Stimulated activated naive CD4-positive, alpha-beta T cell (primary cell): ENCODE measurements at places on chromosomes 6 and 20.

DNA sequence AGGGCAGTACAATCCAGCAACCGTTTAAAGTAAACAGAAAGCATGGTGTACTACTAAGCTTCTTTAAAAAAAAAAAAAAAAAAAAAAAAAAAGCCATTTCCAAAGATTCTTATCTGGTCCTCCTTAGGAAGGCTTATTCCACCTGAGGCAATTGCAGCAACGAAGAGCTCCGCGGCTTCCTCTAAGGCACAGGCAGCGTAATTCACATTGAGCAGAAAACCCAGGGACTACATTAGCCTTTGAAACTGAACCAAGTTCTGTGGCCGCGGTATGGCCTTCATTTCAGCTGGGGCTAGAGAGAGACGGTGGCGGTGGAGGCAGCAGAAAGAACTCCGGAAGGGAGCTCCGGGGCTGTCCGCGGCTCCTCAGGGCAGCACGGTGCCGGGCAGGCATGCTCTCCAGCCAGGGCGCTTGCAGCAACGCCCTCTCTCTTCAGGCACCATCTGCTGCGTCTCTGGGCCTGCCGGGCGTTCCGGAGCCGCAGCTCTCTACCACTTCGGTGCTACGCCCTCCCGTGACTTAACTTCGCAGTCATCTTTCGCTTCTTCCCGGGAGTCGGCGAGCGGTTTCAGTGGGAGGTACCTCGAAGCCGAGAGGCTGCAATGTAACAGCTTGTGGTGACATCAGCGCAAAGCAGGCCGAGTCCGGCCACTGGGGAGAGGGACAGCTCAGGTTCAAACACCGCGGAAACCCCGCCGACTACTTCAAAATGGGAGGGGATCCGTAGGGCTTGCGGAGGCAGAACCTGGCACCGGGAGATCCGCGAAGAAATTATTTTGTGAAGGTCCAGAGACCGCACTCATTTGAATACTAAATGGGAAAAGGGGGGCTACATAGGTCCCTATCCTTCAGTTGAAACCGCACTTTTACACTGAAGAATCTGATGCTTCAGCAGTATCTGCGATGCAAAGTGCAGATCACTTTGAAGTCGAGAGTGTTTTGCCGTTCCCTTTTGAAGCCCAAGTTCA is 100.0 kb downstream of the DST start:
- peak; percentile 65 for DNase-seq

DNA sequence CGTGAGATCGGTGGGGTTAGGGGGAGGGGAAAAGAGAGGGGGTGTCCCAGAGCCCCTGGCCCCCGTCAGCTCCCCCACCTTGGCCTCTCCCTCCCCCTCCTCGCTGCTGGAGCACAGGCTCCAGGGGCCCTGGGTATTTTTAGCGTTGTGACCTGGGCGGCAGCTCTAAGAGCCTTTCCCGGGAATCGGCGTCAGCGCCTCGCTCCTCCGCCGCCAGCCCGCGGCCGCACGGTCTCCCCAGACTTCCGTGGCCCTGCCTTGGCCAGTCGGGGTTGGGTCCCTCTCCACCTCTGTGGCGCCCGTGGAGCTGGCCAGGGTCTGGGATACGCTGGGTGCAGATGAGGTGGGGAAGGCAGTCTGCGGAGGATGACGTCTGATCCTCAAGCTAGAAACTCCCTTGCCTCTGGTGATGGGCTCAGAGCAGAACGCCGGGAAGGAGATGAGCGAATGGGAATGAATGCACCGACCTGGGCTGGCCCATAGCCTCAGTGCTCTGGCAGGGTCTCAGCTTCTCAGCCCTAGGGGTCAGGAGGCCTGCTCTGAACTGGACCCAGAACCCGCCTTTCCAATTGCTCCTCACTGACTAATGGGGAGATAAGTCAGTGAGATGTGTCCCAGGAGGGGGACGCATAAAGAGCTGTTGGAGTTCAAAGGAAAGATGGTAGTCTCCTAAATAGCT is 883 bp upstream of the DBNDD2 start:
- DNase-seq, result no peak

GRCh38 chr6:114181664-114182063 is 161.2 kb downstream of the HS3ST5 start:
- DNase-seq, result no peak

DNA sequence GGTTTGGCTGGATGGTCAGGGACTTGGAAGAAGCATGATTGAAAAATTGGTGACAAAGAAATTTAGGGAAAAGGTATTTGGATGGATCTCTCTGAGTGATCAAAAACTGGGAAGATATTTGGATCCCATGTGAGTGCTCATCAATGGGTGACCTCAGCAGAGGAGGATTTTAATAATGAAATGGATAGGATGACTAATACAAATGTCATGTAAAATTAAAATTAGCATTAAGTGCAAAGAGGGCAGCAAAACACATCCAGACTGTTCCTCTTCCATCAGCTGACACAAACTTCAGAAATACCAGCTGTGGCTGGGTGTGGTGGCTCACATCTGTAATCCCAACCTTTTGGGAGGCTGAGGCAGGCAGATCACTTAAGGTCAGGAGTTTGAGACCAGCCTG is 151.7 kb downstream of the THBS2 start:
- DNase-seq, result no peak

GRCh38 chr6:158817728-158818580 is 1.2 kb downstream of the EZR start:
- peak; percentile 66 for DNase-seq

DNA sequence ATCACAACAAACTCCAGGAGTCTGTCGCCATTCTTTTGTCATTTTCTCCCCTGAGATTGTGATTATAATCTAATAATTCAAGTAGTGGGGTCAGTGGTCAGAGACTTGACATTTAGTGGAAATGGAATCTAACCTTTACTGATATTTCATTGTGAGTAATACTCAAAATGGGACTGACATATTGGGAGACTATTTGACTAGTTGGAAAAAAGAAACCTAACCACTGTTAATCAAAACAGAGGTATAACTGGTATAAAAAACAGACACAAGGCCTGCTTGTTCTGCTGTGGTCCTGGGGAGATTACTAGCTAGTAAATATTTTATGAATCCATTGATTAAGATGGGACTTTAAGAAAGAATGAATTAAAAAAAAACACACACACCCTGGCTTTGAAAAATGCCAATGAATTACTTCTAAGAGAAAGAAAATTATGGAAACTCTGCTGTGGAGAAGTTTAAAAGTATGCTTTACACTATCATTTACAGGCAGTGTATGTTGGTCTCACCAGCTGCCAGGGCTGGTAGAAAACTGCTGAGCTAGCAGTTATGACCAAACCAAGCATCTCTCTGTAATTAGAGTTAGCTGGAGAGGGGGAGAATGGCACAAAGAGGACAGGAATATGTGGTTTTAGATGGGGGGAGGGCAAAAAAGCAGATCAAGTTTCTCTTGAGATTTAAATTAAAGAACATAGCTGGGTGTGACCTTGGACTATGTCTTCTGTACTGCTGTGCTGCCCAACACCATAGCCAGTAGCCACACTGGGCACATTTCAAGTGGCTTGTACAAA is 103.7 kb downstream of the FYN start:
- no peak for DNase-seq

DNA sequence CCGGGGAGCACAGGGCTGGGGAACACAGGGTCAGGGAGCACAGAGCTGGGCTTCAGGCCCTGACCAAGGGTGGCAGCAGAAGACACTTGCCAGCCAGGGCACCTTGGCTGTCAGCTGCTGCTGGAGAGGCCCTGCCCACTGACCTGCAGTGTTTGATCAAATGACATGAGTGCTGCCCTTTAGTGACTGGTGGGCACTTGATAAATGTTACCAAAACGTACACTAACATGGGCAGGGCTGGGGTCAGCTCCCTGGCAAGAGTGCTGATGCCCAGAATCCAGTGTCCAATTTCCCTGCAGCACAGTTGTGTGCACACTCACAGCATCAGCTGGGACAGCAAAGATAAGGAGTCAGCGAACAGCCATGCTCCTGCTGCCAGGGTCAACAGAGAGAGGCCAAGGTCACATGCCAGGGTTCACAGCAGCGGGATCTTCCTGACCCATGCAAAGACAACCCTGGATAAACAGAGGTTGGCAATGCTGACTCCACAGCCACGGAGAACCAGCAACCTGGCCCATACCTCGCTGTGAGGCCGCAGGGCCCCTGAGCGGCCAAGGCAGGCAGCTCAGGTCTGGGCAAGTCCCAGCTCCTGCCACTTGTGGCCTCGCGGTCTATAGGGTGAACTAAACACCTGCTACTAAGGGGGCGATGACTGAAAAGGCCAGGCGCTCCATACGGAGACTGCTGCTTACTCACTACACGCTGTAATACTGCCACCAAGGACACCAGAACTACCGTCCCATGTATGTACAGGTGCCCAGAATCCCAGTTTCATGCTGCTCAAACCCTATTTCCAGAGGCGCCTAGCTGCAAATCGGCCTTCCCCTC is 46.3 kb downstream of the NINL start:
- no peak for DNase-seq

GRCh38 chr20:17969278-17969883 is 563 bp downstream of the MGME1 start:
- peak; percentile 43 for DNase-seq

- DNase-seq, result no peak
Measured at GRCh38 chr20:42190084-42190483, 571.9 kb upstream of the CHD6 start.

GRCh38 chr6:22886650-22887581 is 317.6 kb downstream of the HDGFL1 start:
- DNase-seq, result no peak

DNA sequence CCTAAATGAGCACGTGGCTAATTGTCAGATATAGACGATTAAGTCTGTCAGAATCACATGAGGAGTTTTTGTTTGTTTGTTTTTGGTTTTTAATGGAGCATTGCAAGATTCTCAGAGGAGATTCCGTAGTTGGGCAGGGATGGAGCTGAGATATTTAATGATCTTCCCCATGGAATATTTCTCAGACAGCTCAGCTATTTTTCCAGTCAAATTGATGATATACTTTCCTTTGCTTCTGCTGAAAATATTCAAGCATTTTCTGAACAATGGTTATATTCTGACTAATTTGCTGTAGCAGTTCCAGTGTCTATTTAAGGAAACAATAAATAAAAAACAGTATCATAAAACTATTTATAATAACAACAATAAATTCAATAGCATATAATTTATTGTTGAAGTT is 348.4 kb downstream of the KIF16B start:
- no peak for DNase-seq

- DNase-seq, result no peak
Measured at GRCh38 chr6:156879186-156879585, 102.0 kb downstream of the ARID1B start.

GRCh38 chr6:137802408-137803182 is 64.5 kb upstream of the TNFAIP3 start:
- DNase-seq, result no peak

DNA sequence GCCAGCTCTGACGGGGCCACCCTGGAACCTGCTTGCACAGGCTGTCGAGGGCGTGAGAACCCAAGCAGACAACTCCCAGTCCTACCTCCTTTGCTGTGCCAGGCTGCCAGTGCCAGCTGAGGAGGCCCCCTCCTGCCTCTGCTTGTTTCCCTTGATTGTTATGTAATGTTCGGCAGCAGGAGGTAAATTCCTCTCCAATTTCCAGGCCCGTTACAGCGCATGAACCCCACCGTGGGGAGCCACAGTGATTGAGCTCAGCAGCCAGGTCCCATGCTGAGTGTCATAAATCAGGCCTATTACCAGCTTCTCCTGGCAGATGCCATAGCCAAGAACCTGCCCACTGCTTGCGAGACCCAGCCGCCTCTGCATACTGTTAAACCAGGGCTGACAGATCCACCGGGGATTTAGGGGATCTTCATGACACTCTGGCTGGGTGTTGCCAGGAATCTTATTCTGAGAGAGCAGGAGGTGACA is 320.5 kb downstream of the DHX35 start:
- DNase-seq, result no peak

DNA sequence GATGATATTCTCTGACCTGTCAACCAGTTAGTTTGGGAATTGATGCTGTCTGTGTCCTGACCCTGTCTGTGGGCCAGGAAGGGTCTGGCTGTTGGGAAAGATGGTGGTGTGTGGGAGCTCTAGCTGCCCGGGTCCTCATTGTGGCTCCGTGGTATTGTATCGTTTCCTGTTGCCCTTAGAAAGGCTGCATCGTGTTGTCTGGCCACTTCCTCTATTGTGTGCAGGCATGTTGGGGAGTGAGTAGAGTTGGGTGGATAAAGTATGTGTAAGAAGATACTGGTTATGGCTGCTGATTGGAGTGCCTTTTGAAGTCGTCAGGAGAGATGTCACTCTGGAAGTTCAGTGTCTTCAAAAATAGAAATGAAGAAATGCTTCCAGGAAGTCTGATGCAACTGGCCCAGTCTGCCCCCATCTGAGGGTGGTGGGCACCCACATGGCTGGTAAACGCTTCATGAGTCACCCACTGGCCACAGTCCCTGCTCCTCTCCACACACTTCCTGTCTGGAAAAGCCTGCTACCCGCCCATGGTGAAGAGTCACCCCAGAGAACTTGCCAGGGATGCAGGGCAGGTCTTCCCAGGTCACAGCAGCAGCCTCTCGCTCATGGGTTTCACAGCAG is 27.9 kb downstream of the PPARD start:
- no peak for DNase-seq

DNA sequence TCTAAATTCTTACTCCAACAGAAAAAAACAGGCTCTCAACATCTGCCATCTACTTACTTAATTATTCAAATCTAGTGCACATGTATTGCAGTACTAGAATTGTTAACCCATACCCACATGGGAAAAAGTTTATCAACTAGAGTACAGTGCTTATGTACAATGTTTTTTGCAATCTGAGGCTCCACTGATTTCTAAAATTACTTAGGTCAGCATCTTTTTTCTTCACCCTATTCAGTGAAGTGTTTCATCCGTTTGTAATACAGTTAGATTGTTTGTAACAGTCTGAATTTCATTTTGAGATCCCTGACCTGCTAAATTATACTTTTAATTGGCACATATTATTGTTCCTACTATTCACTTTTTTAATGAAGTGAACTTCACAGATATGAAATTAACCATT is 402.2 kb downstream of the FOXA2 start:
- DNase-seq, result no peak

- no peak for DNase-seq
Measured at GRCh38 chr6:79584332-79584731, 46.8 kb upstream of the SH3BGRL2 start.

DNA sequence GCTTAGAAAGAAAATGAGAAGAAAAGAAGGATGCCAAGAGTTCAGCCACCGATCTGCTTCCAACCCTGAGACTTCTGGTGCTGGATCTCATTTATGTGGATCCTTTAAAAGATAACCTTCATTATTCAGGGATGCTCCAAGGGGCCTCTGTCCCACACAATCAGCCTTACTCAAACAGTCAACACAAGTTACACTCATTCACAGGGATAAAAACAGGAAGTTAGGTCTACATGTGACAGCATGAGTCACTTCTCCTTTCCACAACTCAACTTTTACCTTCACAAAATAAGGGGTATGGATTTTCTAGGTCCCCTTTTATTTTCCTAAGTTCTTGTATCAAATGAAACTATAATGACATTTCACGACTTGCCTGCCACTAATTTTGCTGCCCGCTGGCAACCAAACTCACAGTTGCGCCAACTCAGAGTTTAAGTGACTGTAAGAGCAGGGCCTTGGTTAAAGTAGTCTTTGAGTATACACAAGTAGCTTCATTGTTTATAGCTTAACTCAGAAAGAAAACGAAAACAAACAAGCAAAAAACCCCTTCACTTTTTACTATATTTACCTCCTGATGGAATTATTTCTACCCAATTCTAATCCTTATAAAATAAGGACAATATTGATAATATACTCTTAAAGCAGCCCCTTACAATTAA is 278.8 kb upstream of the RUNX2 start:
- DNase-seq, result no peak
